ENCODE measurements at places on chromosomes 16 and 17.

- no peak for DNase-seq
Observed at GRCh38 chr17:17726458-17727060, 45.3 kb downstream of the RAI1 start.

GRCh38 chr16:66706506-66706880, 9.9 kb upstream of the CMTM4 start:
- no peak for DNase-seq

DNA sequence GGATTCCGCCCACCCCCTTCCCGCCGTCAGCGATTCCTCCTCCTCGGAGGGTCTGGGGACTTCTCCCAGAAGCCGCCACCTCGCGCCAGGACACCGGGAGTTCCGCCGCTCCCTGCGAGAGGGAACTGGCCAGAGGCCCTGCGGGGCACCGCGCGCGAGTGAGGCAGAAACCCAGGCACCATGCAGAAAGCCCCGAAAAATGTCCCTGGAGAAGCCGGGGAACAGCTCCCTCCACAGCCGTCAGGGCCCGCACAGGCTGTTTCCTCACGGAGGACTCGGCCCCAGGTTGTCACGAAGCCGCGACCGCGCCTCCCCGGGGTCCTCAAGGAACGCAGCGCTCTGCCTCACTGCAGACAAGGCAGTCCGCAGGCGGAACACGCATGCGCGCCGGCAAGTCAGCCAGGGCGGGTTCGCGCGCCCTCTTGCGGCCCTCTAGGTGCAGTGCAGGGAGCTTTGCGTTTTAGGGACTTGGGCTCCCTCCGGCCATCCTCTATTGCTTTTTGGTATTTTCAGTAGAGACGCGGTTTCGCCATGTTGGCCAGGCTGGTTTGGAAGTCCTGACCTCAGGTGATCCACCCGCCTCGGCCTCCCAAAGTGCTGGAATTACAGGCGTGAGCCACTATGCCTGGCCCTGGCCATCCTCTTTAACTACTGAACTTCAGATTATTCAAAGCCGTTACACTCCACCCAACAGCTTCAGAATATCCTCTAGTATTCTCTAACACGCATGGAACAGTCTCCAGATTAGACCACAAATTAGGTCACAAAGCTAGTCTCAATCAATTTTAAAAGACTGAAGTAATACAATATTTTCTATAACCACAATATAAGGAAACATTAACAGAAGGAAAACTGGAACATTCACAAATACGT, 20.3 kb upstream of the ZNF287 start:
- peak; percentile 89 for DNase-seq

GRCh38 chr17:82175951-82176350, 36.7 kb downstream of the CCDC57 start:
- DNase-seq: no peak

DNA sequence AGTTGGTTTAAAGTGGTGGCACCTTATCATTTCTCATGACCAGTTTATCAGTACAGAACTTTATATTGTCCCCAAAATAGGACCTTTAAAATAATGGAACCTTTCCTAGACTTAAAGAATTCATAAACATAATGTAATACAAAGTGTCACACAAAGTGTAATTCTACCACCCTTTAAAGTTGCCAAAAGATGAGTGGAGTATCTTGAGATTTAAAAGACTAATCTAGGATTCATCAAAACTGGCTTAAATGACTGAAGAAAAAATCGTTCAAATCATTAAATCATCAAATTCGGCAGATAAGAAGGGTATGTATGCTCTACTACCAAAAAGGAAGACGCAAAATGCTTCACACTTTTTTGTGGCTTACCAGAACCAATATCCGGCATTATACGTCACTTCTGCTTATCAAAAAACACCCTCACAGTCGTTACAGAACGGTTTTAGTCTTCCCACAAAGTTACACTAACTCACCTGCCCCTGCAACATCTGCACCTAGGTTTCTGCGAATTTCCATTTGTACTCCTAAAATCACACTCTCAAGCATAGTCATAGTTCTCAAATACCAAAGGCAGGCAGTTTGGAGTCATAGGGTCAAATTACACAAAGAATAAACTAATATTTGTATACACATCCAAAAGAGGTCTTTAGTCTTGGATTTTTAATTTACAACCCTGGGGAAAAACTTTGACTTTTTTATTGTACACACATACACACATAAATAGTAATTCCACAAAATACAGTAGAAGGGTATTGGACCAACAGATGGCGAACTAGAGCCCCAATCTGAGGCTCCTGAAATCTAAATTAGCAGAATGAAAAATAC, 1.4 kb upstream of the KANSL1 start:
- DNase-seq: peak; percentile 93

DNA sequence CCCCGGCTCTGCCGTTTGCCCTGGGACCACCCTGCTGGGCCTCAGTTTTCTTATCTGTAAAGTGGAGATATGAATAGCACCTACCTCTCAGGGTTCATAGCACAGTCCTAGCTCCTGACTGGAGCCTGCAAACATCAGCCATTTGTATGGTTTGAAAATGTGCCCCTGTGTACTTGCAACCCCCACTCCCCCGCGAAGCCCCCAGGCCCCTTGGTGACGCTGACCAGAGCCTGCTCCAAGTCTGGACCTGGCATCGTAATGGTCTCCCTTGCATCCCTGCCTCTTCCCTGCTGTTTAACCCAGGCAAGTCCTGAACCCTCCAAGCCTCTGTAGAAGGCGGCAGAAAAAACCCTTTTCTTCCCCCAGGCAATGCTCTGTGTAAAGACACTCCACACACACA, 128.0 kb downstream of the IRF8 start:
- DNase-seq: no peak
